ENCODE measurements at places on chromosomes 3 and 15.

GRCh38 chr3:13577181-13578121 is 28.5 kb downstream of the FBLN2 start:
- no peak for DNase-seq

- no peak for DNase-seq
Observed at GRCh38 chr3:31815631-31816440, 165.2 kb downstream of the OSBPL10 start.

DNA sequence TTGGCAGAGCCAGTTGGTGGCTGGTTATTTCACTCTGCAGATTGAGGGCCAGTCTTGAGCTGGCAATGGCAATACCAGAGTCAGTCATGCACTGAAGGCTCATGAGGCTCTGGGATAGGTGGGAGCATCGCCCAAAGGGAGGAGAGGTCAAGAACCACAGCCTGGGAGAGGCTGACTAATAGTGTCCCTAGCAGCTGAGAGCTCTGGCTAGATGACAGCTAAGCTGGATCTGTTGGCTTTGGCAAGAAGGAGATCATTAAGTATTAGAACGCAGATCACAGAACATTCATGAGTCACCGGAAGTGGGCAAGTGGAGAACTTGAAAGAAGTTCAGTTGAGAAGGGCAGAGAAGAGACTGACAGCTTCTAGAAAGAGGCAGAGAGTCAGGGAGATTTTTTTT is 521.1 kb downstream of the NR2F2 start:
- no peak for DNase-seq

DNA sequence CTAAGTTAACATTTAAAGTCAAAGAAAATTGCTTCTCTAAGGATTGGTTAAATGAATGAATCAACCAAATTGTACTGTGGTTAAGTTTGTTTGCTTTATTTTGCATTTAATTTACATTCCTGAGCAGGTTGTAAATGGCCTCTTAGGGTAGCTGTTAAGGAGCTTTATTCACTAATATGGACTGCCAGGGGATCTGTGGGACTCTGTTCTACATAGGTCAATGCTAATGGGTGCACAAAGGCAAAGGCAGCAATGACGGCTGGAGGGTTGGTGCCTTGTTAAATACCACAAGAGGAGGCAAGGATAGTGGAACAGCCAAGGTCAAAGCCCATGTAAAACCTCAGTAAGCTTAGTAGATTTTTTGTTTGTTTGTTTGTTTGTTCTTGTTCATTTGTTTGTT is 89.3 kb upstream of the P2RY1 start:
- DNase-seq = no peak

- DNase-seq = no peak
Observed at GRCh38 chr3:13134166-13134878, 61.1 kb upstream of the IQSEC1 start.

DNA sequence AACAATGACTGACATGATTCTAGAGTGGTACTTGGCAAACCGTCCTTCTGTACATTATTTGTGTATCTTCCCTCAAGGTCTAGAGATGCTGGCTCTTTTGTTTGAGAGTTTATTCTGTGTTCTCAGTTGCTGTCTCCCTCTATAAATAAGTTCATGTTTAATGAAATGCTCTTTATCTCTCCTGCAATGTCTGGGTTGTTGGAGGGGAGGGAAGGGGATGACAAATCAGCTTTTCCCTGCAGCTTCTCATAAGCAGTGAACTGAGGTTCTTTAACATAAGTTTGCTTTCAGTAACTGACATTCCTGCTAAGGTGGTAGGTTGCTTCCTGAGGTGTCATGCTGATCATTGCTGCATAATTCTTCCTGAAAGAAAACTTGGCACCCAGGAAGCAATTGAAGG is 21.8 kb downstream of the ITPR1 start:
- DNase-seq = no peak

GRCh38 chr3:21942328-21942727 is 191.3 kb upstream of the ZNF385D start:
- peak; percentile 32 for DNase-seq

- DNase-seq = no peak
Observed at GRCh38 chr3:128282380-128283196, 129.3 kb downstream of the EEFSEC start.

DNA sequence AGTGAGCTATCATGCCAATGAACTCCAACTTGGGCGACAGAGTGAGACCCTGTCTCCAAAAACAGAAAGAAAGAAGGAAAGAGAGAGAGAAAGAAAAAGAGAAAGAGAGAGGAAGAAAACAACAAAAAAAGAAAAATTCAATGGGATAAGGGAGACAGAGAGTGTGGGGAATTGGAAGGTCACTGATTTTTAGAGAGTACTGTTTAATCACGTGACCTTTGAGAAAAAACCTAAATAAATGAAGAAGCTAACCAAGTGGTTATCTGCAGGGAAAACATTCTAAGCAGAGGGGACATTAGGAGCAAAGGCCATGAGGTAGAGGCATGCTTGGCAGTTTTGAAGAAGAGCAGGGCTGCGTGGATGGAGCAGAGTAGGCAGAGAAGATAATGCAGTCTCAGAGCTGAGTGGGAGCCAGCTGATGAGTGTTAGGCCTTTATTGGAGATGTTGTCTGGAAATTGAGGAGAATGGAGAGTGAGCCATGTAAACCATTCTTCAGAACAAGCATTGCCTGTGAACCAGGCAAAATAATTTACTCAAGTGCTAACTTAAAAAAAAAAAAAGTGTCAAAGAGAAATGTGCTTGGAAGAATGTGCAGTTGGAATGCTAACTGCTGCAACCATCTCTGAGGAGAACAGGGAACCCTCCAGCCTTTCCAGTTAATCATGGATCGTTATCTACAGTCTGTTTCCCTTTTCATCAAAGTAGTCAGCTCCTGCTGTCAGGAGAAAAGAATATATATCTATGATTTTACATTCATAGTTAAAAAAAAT is 377.3 kb upstream of the SEMA6D start:
- DNase-seq = no peak

- DNase-seq = no peak
Observed at GRCh38 chr3:36923981-36924743, 20.7 kb downstream of the TRANK1 start.

GRCh38 chr15:100193277-100193860 is 148.4 kb downstream of the ADAMTS17 start:
- no peak for DNase-seq

- DNase-seq = no peak
Observed at GRCh38 chr3:40846451-40846850, 321.7 kb downstream of the ZNF621 start.

GRCh38 chr15:89396723-89397652 is 62.4 kb upstream of the POLG start:
- no peak for DNase-seq

GRCh38 chr3:124768812-124769211 is 38.6 kb downstream of the UMPS start:
- DNase-seq = no peak

DNA sequence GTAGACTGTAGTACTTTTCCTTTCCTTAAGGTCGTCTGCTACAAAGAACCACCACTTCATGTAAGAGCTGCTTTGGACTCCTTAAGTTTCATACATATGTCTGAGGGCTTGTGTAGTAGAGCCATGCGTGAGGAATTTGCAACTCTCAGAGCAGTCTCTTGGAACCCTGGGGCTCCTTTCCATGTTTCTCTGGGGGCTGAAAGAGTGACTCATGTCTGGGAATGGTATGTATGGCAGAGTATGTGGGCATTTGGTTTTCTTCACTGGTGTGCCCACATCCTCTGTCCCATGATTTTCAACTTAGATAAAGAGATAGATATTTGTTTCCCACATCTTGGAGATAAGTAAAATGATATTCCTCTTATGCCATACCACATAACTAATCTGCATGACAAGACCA is 20.6 kb upstream of the RBM5 start:
- DNase-seq = no peak

GRCh38 chr3:86645756-86646155 is 345.2 kb downstream of the VGLL3 start:
- no peak for DNase-seq

GRCh38 chr15:80620931-80621330 is 74.2 kb upstream of the ABHD17C start:
- DNase-seq = no peak

GRCh38 chr3:127172781-127173515 is 20.0 kb upstream of the PRR23E start:
- DNase-seq = no peak

DNA sequence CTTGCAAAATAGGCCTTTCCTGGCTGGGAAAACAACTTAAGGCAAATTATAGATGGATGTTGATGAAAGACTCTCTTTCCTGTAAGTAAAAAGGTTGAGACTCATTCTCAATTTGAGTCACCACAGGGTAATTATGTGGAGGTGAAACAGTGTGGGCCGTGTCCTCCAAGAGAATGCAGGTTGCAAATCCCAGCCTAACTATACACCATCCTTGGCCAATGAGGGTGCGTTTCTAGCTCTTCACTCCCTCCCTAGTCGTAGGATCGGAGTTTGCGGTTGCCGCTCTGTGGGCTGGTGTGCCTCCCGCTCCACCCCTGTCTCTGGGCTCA is 259.9 kb downstream of the PLCL2 start:
- DNase-seq = no peak

DNA sequence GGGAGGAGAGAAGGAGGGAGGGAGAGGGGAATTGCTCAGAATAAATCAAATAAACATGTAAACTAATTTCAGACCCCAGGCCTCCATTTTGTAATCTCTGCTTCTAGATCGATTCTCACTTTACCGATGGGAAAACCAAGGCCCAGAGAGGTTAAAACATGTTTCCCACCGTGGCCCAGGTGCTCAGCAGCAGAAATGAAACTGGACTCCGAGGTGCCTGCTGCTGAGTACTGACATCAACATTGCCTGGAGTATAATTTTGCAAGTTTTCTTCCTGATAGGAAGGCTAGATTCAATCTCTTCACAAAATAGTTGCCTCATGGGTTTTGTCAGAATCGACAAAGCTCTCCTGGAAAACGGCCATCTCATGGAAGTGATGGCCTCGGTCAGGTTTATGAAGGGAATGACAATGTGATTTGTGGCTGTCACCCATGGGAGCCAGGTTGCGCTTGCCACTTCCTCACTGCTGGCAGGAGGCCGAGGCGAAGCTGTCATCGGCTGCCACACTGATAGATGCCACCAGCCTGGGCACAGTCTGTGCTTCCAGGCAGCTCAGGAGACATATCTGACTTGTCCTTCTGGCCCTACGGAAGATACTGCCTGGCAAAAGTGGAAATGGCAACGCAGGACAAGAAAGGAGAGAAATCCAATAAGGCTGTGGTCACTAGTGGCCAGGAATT is 133.1 kb upstream of the LRRN1 start:
- no peak for DNase-seq

GRCh38 chr15:32677238-32677750 is 35.8 kb downstream of the SCG5 start:
- DNase-seq = no peak

DNA sequence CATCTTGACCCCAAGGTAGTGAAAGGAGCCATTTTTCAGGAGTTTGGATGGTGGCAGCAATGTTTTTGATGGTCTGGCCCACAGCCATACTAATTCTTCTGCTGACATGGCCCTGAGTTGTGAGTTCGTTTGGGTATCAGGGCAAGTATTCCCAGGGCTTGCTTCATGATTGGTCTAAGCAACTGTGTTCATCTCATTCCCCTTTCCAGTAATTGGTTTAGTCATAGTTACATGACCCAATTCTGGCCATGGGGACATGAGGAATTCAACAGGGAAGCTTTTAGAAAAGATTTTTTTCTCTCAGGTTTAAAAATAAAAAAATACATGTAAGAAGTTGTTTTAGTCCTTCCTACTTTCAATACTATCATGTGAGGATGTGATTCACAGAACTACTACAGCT is 150.5 kb upstream of the NPHP3 start:
- DNase-seq = no peak

- DNase-seq = no peak
Observed at GRCh38 chr15:80587007-80587406, 108.1 kb upstream of the ABHD17C start.

DNA sequence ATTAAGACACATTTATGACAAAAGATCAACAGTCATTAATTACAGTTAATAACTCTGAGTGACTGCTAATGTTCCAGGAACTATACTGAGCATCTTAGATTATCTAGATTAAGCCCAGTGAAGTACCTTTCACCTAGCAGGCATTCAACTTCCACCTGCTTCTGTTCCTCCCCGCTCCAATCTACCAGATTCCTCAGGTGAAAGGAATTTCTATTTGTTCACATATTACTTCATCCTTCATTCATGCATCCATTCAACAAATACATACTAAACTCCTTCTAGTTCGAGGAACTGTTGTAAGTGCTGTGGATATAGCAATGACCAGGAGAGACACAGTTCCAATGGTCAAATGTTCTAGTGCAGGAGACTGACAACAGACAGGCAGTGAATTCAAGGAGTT is 139.3 kb downstream of the FILIP1L start:
- no peak for DNase-seq

DNA sequence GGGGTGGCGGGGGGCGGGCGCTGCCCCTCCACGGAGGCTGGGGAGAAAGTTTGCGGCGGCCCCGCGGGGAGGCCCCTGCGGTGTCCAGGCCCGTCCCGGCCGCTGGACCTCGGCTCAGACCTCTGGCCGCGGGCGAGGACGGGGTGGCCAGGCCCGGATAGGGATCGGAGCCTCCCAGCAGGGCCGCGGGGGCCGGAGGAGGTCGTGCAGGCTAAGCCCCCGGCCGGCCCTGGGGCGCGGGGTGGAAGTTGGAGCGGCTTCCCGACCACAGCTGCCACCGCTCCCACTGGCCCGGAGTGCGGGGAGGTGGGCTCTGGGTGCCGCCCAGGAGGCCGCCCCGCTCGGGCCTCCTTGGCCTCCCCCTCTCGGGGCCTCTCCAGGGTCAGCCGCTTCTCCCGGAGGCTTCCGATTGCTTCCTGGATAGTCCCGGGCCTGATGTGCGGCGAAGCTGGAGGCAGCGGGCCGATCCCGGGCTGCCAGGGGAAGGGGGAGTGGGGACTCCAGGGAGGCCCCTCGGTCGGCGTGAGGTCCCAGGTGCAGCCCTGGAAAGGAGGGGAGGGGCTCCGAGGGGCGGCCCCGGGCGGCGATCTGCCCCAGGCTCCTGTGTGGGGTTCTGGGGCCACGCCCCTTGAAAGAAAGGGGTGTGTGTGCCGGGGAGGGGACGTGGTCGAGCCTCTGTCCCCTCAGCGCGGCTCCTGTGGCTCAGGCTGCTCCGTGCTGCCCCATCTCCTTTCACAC is 907 bp downstream of the PLXNA1 start:
- DNase-seq = peak; percentile 23

DNA sequence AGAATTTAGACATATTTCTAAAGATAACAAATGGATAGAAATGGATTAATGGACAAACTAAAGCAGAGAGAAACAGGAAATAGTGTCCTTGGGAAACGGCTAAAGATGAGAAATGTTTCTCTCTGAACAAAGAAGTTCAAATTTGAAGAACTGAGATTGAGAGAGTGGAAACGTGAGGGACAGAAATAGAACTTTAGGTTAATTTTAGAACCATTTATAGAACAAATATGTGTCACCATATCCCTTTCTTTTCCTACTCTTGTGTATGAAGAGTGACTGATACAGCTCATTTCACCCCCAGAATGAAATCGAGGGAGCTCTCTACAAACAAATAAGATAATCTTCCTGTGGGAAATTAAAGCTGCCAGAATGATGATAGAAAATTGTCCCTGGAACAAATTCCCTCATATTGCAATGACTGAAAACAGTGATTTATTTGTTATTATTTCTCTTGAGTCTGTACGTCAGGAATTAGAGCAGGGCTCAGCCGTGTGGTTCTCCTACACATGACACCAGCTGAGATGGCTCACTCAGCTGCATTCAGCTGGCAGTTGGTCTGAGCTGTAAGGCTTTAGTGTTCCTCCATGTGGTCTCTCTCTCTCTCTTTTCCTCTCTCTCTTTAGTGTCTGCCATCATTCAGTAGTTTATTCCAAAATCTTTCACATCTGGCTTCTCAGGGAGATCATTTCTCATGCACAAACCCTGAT is 46.6 kb upstream of the ARPP21 start:
- no peak for DNase-seq

Measured in NCI-H1694 (cell line).